ENCODE measurements at places on chromosomes 4 and X.

DNA sequence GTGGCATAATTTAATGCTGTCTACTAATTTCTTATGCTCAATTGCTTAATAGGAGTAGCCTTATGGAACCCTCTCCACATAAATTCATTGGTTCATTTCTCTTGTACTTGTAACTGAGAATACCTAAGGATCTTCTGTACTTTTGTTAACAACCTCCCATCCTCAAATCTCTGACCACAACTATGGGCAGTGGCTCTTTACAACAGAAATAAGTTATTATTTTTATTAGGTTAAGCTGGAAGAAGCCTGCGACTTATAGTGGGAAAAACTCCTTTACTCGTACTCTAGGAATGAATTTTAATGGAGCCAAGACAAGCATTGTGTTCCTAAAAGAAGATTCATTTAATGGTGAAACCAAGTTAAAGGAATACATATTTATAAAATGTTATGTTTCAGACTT, 337.1 kb upstream of the CTSO start:
- H3K27ac ChIP-seq, result no peak overlapping the region
- H3K27me3 ChIP-seq, result no peaks in the 10 kb centered on the region
- no peaks in the 10 kb centered on the region for H3K4me1 ChIP-seq
- no peak overlapping the region for H3K4me3 ChIP-seq
- no peaks in the 10 kb centered on the region for H3K36me3 ChIP-seq
- DNase-seq, result no peak

GRCh38 chrX:16750136-16750535, 30.7 kb downstream of the SYAP1 start:
- H3K36me3 ChIP-seq, result peaks cover 38% of the 10 kb centered on the region
- no peak overlapping the region for H3K27ac ChIP-seq
- H3K4me3 ChIP-seq, result no peak overlapping the region
- H3K4me1 ChIP-seq, result no peaks in the 10 kb centered on the region
- no peaks in the 10 kb centered on the region for H3K27me3 ChIP-seq
- DNase-seq, result no peak

DNA sequence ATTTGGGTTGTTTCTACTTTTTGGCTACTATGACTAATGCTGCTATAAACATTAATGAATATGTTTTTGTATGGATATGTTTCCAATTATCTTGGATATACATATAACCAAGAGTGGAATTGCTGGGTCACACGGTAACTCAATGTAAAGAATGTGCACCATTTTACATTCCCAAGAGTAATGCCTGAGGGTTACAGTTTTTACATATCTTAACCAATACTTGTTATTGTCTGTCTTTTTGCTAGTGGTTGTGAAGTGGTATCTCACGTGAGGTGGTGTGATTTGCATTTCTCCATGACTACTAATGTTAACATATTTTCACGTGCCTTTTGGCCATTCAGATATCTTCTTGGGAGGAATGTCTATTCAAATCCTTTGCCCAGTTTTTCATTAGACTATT, 200.3 kb upstream of the MAB21L2 start:
- H3K4me3 ChIP-seq, result no peak overlapping the region
- H3K4me1 ChIP-seq, result no peaks in the 10 kb centered on the region
- H3K27ac ChIP-seq, result no peak overlapping the region
- no peaks in the 10 kb centered on the region for H3K27me3 ChIP-seq

DNA sequence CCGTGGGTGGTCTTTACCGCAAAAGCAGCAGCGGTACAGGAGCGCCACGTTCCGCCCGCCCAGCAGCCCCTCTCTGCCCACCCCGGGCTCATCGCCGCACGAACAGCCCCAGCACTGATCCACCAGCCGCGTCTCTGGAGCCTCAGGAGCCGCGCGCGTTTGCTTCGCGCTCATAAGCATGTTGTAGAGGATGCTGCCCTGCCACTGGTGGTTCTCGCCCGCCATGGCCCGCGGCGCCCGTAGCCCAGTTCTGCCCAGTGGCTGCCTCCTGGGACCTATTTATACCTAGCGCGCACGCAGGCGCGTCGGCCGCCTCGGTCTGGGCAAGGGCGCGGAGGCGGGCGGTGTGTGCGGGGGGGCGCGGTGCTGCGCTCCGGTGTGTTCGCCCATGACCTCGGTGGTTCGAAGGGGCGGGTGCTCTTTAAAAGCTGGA, at the start of gene NR0B1:
NR0B1 (minus strand) TSS at position 252 of the 433 bp plus-strand sequence; CDS start at position 225, 27 bp downstream.
- no peak within 1 kb of the TSS for H3K4me3 ChIP-seq

DNA sequence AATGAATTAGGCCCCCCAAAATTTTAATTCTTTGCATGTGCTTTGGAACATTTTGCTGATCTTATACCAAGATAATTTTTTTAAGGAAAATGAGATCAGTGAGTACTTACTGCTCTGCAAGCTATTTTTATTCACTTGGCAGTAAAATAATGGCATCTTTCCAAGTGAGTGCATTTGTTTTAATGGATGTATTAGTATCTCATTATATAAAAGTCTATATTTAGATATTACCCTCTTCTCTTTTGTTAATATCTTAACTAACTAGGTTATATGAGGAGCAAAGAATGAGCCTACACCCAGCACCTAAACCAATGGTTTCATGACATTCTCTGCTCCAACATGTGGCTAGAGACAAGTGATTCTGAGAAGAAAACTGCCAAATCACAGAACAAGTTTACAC, 21.1 kb upstream of the ARAF start:
- peaks cover 2% of the 10 kb centered on the region for H3K27me3 ChIP-seq
- H3K4me3 ChIP-seq, result no peak overlapping the region
- DNase-seq, result no peak
- no peak overlapping the region for H3K27ac ChIP-seq
- H3K4me1 ChIP-seq, result no peaks in the 10 kb centered on the region

GRCh38 chrX:116961872-116962582, 499.3 kb upstream of the CT83 start:
- H3K4me3 ChIP-seq, result no peak overlapping the region
- H3K27ac ChIP-seq, result no peak overlapping the region
- no peaks in the 10 kb centered on the region for H3K27me3 ChIP-seq
- no peaks in the 10 kb centered on the region for H3K36me3 ChIP-seq
- DNase-seq, result no peak
- H3K4me1 ChIP-seq, result no peaks in the 10 kb centered on the region

DNA sequence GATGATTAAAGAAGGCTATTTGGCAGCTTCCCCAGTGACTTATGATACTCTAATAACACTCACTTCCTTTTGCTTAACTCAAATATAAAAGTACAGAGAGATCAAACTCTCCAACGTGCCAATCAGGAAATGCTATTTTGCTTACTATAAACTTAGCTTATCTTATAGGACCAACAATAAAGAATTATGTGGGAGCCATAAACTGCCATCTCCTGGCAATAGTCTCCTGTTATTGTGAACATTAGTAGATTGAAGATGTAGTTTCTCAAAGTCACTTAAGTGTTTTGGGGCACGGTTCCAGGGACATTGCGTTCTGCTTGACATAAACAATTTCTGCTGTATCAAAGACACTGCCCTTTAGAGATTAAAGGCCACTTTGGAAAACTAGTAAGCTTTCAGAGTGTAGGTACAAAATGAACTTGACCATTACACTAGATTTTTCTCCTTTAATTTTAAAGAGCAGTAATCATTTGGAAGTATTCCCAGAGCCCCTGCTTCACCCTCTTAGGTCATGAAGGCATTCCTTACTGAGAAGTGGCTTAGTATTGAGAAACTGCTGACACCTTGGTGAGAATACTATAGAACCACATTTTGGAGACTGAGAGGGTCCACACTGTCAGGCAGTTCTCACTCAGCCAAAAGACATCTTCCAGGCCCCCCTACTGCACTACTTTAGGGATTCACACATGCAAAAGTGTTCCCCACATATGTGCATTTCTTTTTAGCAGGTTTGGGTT, 51.9 kb downstream of the MAOA start:
- H3K4me1 ChIP-seq, result no peaks in the 10 kb centered on the region
- no peak overlapping the region for H3K4me3 ChIP-seq
- no peak overlapping the region for H3K27ac ChIP-seq
- DNase-seq, result no peak

DNA sequence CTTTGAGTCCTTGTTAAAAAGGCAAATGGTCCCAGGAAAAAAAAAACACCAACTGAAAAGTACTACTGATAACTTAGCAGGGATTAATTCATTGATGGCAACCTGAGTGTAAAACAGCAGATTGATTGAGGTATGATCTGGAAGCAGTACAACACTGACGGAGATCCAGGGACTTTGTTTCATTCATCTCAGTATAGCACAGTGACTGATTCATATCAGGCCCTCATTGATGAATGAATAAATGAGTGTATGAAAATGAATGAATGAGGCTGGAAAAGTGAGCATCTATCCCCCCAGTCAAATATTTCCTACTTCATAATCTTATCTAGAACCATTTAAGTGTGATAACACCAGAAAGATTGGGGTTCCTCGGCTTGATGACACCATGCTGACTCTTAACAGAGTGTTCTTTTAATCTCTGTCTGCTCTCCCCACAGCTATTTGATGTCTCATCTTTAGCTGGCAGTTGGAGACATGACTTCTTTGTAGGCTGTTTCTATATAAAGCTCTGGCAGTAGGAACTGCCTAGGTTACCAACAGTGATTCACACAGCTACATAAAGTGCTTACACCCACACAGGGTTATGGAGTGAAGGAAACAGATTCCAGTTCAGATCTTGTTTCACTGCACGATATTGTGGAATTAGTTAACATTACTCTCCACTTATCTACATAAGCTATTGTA, 18.6 kb upstream of the RNF128 start:
- H3K4me1 ChIP-seq, result no peaks in the 10 kb centered on the region
- peaks cover 2% of the 10 kb centered on the region for H3K27me3 ChIP-seq
- no peak overlapping the region for H3K27ac ChIP-seq
- H3K36me3 ChIP-seq, result no peaks in the 10 kb centered on the region

DNA sequence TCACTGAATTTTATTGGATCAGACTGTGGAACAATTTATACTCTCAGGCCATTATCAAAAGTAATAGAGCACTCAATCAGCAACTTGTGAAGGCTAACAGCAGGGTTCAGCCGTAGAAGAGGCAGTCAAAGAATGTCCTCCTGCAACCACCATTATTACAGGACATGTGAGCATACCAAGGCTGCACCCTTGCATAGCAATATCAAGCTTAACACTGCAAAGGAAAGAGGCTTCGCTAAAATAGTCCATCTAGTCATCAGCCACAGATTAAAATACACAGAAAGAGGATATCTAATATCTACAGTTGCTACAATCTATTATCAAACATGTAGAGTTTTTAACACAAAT, 42.9 kb upstream of the TMPRSS11B start:
- H3K4me1 ChIP-seq, result no peaks in the 10 kb centered on the region
- no peak overlapping the region for H3K27ac ChIP-seq
- H3K36me3 ChIP-seq, result no peaks in the 10 kb centered on the region
- DNase-seq, result no peak
- H3K27me3 ChIP-seq, result peaks cover 12% of the 10 kb centered on the region
- H3K4me3 ChIP-seq, result no peak overlapping the region

GRCh38 chr4:147370881-147371280, 110.0 kb upstream of the EDNRA start:
- H3K27ac ChIP-seq, result no peak overlapping the region
- H3K4me1 ChIP-seq, result no peaks in the 10 kb centered on the region
- no peak overlapping the region for H3K4me3 ChIP-seq
- no peaks in the 10 kb centered on the region for H3K27me3 ChIP-seq
- DNase-seq, result no peak
- H3K36me3 ChIP-seq, result no peaks in the 10 kb centered on the region

DNA sequence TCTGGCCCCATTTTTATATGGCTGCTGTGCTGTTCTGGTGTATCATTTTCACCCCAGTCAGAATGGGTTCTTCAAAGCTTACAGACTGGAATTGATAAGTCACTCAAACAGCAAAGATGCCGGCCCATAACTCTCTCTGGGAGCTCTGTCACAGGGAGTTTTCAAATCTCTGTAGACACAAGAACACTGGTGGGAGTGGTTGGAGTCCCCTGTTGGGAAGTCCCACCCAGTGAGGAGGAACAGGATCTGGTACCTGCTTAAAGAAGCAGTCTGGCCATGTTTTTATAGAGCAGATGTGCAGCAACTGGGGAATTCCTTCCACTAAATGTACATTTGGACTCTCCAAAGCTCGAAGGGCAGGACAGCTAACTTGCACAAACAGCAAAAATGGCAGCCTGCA, 69.3 kb upstream of the UGT2B7 start:
- no peaks in the 10 kb centered on the region for H3K36me3 ChIP-seq
- H3K4me3 ChIP-seq, result no peak overlapping the region
- DNase-seq, result no peak
- H3K27ac ChIP-seq, result no peak overlapping the region
- H3K4me1 ChIP-seq, result no peaks in the 10 kb centered on the region

DNA sequence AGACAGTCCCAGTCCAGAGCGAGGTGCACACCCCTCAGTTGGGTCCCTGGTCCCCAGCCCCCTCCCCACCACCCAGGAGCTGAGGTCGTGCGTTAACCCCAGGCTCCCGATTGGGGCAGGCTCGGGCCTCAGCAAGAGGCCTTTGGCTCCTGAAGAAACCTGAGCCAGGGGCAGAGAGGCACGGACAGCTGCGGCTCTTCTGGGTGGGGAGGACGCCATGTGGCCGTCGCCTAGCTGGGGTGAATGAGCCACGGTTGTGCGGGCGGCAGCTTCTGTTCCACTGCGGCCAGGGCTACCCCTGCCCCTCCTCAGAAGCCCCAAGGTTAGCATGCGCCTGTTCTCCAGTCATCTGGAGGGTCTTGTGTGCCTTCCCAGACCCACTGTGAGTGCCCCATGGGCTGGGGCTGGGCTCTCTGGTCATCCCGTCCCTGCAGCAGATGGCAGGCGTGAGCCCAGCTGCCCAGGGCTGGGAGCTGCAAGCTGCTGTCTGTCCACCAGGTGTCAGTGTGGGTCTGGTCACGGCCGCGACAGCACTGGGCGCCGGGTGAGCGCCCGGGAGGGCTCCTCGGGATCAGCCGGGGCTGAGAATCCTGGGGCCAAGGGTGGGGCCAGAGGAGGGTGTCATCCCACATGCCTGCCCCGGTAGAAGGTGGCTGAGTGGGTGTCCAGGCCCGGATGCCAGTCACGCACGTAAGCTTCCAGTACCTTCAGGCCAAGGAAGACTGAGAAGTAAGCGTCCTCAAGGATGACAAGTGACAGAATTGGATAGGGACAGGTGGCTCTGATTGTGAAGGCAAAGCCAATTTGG, 21.9 kb downstream of the ATP2B3 start:
- H3K36me3 ChIP-seq, result no peaks in the 10 kb centered on the region
- H3K4me3 ChIP-seq, result no peak overlapping the region
- H3K4me1 ChIP-seq, result no peaks in the 10 kb centered on the region
- H3K27me3 ChIP-seq, result peaks cover 3% of the 10 kb centered on the region
- peak; percentile 42 for DNase-seq

GRCh38 chr4:139734875-139735380, 69.3 kb downstream of the MGST2 start:
- no peak overlapping the region for H3K27ac ChIP-seq
- DNase-seq, result peak; percentile 66
- peak overlapping the region; percentile 76 for H3K4me3 ChIP-seq
- H3K36me3 ChIP-seq, result no peaks in the 10 kb centered on the region
- peaks cover 13% of the 10 kb centered on the region for H3K27me3 ChIP-seq

- no peaks in the 10 kb centered on the region for H3K36me3 ChIP-seq
- no peak overlapping the region for H3K27ac ChIP-seq
- no peak overlapping the region for H3K4me3 ChIP-seq
- H3K27me3 ChIP-seq, result peaks cover 1% of the 10 kb centered on the region
- H3K4me1 ChIP-seq, result no peaks in the 10 kb centered on the region
- DNase-seq, result no peak
These were observed 69.4 kb upstream of the KIT start for GRCh38 chr4:54588404-54588803.
